ENCODE measurements at places on chromosomes 5 and 9.

GRCh38 chr5:98454407-98454806 is 319.1 kb upstream of the RGMB start:
- DNase-seq, result no peak

DNA sequence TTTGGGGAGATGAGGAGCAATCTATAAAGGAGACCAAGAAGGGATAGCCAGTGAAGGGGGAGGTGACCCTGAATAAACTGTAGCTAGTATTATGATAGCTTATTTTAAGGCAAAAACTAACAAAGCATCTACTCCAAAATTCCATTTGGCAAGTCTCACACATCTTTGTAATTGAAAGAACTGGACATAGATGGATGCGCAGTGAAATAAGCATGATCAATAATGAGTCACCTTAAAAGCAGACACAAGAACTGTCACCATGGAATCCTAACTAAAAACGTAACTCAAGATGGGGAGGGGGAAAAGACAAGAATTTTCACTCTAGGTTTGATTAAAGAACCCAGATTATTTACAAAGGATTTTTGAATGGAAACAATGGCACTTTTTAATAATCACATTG is 164.5 kb downstream of the MED27 start:
- DNase-seq, result no peak

- no peak for DNase-seq
These were observed 11.0 kb downstream of the TRIO start for GRCh38 chr5:14153932-14154731.

GRCh38 chr9:113641100-113641885 is 177.8 kb downstream of the RGS3 start:
- no peak for DNase-seq

GRCh38 chr5:32278406-32278805 is 34.3 kb downstream of the MTMR12 start:
- no peak for DNase-seq

GRCh38 chr5:152185547-152186245 is 219.4 kb downstream of the NMUR2 start:
- DNase-seq, result no peak

DNA sequence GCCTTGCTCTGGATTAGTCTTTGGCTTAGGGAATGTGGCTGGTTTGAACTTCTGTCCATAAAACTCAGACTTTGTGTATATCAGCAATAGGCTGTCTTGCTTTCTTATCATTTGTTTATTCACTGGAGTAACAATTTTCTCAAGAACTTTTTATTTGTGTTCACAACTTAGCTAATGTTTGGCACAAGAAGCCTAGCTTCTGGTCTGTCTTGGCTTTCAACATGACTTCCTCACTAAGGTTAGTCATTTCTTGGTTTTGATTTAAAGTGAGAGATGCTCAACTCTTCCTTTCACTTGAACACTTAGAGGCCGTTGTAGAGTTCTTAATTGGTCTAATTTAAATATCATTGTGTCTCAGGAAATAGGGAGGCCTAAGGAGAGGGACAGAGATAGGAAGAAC is 4.9 kb downstream of the FBXO38 start:
- DNase-seq, result no peak

- no peak for DNase-seq
These were observed 30.4 kb upstream of the DENND1A start for GRCh38 chr9:123960366-123960765.

GRCh38 chr5:54040018-54040417 is 270.4 kb downstream of the ARL15 start:
- no peak for DNase-seq

DNA sequence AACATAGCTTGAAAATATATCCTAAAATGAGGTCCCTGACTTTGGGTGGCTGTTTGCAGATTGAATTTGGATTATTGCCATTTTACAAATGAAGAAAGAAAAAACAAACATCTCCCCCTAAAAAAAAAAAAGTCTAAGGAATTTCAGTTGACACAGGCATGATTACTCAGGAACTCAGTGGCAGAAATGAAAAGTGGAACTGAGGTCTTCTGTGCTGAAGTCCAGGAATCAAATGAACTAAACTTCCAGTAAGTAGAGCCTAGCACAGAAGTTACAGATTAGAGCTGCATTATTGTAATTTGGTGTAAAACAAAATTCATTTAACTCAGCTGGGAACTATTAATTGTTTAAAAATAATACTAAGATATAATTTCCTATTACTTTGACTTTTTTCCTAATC is 26.7 kb downstream of the FAM170A start:
- DNase-seq, result no peak

- DNase-seq, result no peak
These were observed 3.0 kb upstream of the MACROH2A1 start for GRCh38 chr5:135402031-135402430.

DNA sequence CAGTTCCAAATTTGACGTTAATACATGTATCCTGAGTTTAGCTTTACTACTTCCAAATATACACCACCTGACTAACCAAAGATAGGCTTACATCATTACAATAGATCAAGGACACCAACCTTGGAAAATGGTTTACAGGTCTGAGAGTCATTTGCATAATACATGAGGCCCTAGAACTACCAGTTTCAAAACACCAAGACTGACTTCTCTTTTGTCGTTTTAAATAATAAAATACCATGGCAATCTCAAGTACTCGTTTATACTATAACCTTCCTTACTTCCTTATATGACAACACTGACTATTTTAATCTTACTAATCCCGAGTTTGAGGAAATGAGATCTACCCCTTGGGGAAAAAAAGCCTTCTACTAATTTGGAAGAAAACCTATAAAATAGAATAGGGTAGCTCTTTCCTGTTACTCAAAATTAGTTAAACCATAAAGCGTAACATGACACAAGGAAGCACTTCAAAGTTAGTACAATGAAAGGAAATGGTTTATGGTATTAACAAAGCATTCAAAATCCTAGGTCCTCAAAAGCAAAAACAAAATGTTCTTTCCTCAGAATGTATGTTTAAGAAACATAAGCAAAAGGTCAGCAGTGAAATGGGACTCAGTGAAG is 42.1 kb downstream of the UBQLN1 start:
- no peak for DNase-seq

DNA sequence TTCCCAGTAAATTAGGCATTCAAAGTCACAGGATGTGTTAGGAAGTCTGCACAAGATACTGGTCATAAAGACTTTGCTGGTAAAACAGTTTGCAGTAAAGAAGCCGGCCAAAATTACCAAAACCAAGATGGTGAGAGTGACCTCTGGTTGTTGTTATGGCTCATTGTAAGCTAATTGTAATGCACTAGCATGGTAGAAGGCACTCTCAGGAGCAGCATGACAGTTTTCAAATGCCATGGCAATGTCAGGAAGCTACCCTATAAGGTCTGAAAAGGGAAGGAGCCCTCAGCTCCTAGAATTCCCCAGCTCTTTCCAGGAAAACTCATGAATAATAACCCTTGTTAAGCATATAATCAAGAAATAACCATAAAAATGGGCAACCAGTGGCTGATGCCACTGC is 64.3 kb upstream of the TNC start:
- DNase-seq, result no peak

GRCh38 chr5:2570586-2570985 is 180.9 kb downstream of the IRX2 start:
- DNase-seq, result no peak

- DNase-seq, result no peak
These were observed 20.0 kb upstream of the AGGF1 start for GRCh38 chr5:77010243-77010642.

DNA sequence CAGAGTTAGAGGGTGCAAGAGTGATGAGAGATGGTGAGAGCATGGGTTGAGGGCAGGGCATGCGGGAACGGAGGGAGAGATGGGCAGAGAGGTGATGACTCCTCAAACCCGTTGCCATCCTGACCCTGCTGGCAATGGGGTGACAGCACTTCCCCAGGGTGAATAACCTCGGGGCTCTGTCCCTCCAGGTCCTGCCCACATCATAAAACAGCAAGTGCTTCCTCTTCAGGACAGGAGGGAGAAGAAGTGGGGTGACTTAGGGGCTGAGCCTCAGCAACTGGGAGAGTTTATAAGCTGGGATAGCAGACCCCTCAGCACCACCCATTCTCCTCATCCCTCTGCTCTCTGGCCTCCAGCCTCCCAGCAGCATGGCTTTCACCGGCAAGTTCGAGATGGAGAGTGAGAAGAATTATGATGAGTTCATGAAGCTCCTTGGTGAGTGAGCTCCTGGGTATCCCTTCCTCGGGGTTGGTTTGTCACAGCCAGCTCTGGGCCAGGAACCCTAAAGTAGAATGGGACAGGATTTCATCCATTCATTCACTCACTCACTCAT is at the start of gene FABP6:
Gene FABP6, plus strand, starts transcription at position 317 of the 553 bp plus-strand sequence. Its CDS starts 52 bp downstream, at position 369.
- no peak for DNase-seq

- no peak for DNase-seq
These were observed 182.9 kb upstream of the RFX3 start for GRCh38 chr9:3708751-3709150.

GRCh38 chr9:113499876-113500497 is 36.5 kb downstream of the RGS3 start:
- DNase-seq, result no peak

DNA sequence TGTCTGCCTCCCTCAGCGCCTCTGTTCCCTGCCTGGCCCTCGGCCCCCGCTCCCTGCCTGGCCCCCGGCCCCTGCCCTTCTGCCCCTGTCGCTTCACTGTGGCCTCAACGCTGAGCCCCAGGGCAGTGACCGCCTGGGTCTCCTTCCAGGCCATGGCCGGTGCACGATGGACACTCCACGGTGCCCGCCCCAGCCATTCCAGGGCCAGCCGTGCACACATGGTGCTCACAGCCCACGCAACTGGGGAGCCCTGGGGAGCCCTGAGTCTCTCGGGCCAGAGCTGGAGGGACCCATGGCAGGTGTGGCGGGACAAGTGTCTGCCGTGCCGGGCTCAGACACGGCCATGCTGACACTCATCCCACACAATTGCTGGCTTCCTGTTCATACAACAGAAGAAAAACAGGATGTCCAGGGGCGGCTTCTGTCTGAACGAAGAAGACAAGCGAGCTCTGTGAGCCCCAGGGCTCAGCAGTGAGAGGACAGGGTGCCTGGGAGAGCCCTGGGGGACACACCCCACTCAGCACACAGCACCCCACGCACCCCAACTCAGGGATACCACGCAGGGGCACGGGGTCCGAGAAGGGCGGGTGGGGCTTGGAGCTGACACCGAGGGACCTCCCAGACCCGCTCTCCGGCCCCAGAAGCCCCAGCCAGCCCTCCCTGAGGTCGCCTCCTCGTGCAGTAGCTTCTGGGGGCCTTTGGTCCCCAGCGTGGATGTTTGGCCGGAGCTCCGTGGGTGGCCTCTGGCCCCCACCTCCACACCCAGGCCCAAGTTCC is 35.7 kb downstream of the EXD3 start:
- peak; percentile 31 for DNase-seq

- DNase-seq, result no peak
These were observed 726.1 kb upstream of the WWC1 start for GRCh38 chr5:167565189-167565954.

DNA sequence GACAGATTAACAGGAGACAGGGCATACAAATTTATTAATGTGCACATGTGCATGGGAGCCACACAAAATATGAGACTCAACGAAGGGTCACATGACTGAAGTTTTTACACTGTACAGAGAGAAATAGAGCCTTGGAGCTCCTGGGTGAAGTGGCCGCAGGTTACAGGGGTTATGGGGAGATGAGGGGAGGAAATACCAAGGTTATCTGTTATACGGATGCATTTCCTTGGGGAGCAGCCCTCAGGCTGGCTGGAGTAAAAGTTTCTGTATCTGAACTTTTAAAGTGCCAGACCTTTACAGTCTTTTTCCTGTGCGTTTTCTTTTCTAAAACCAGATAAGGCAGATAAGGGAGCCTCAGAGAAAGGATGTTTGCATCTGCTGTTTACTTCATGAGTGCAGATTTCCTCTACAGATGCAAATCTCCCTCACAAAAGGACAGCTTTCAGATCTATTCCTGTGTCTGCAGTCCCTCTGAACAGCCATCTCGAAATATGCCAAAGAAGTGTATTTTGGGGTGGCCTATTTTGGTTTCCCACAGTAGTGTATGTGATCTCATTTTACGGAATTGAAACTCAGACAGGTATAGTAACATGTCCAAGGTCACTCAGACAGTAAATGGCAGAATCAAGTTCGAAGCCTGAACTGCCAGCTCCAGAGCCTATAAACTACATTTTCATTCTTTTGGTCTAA is 139.3 kb upstream of the FBXL17 start:
- no peak for DNase-seq

DNA sequence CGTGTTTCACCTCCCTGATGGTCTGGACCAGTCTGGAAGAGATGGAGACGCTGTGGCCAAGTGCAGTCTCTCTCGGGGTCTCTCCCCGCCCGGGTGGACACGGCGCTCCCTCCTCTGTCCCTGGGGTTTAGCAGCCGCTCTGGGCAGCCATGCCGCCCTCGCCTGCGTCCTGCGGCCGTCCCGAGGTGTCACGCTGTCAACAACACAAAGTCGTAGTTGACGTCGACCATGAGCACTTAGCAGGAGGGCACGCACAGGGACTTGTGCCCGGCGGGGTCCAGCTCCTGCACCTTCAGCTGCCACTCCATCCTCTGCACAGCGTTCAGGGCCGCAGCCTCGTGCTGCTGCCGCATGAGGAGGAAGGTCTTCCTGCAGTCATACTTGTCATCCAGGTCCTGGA is 368.9 kb downstream of the CDH9 start:
- no peak for DNase-seq

DNA sequence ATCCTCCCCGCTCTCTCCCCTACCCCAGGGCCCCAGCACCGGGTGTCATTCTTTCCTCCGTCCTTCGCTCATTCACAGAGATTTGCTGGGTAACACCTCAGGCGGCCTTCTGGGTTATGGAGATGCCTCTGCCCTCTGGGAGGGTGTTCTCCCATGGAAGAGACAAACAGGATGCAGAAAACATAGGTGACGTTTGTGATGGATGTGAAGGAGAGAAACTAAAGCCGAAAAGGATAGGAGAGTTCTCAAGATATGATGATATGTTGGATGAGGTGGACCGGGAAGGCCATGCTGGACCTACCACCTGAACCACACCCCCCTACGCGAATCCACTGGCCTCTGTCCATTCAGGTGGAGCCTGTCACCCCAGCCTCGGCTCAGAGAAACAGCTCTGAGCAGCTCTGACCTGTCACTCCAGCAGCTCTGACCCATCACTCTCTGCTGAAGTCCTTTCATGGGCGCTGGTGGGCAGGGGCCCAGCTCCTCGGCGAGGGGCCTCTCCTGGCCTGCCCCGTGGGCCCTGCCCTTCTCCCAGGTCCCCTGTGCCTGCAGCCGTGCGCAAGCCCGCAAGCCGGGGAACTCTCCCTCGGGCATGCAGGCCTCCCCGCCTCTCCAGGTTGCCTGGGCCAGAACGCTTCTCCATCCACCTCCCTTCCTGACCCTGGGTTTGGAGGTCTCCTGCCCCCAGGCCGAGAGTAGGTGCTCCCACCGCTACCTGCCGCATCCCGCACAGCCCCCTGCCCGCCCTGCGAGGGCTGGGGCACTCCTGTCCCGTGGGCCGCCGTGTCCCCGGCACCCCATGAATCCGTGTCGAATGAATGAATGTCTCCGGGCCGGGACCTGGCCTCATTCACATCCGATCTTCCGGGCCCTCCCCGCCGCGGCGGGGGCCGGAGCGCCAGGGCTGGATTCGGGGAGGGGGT is 717 bp upstream of the NCS1 start:
- no peak for DNase-seq

DNA sequence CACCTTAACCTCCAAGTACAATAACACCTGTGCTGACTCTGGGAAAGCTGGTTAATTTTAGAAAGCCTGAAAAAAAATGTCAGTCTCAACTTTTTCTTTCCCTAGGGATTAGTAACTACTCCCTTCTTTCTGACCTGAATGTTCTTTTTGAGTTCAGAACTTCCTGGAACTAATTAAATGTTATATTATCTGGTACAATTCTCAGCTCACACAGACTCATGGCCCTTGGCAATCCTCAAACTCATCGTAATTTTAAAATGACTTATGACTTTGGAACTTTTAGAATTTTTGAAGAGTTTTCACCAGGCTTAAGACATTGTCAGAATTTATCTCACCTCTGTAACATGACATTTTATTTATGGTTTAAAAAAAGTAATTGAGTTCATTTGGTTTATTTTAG is 315.0 kb downstream of the FER start:
- DNase-seq, result no peak
